ENCODE measurements at places on chromosomes 4 and X.

GRCh38 chr4:142356118-142356759 lies 489.9 kb downstream of the INPP4B start:
- DNase-seq: no peak

GRCh38 chrX:19887911-19888879 lies 795 bp upstream of the SH3KBP1 start:
- no peak for DNase-seq

DNA sequence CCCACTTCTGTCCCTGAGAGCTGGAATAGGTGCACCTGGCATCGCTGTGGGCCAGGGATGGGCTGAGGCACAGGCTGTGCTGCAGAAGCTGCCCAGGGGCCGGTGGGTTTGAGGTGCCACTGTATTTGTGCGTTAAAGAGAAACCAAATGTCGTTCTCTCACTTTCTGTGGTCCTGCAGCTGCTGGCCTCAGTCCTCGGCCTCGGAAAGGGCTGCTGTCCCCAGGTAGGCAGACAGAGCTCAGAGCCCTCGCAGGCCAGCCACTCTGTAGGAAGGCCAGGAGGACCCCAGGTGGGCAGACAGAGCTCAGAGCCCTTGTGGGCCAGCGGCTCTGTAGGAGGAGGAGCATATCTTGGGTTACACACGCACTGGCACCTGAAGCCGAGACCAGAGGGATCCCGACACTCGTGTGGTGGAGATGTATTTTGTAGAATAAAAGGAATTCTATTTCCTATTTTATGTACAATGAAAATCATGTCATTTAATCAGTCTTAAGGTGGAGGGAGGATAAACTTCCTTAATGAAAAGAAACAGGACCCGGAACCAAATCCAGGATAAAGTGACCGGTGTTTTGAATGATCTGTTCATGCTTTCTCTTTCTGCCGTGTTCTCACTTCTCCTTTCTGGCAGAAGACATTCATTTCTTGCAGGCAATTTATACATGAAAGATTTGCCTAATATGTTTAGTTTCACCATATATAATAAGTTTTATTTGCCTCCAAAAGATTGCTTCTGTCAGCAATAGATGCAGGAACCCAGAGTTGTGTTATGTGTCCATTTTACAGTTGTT lies 54.4 kb upstream of the HGFAC start:
- DNase-seq: no peak

DNA sequence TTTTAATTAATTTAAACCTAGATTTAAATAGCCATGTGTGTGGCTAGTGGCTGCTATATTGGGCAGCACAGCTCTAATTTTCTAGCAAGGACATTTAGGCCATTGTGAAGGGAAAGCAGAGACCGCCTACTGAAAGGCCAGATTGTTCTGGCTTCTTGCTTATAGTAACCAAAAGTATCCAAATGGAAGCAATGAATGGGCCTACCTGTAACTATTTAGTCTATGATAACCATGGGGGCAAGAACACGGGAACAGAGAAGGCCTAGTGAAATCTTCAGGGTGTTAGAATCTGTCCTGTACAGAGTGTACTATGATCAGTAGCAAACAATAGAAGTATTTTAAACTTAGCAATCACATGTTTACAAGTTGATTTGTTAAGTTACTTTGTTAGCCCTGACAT lies 16.5 kb upstream of the HPRT1 start:
- DNase-seq: no peak

GRCh38 chr4:3862640-3863420 lies 96.6 kb downstream of the ADRA2C start:
- DNase-seq: no peak

DNA sequence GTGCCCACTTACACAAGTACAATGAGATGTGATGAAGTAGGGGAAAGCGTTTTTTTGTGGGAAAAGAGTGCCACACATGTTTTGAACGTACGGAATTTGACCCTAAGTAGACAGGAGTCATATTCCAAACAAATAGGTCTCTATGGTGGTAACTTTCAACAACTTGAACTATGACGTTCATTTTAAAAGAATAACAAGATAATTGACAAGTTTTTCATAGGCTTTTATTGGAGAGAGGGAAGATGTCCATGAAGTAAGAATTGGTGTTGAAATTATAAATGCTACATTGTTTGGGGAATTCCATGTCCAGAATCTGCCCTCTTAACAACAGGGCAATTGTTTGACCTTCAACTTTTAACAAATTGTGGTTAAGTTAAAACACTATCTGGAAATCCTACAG lies 126.5 kb downstream of the GASK1B start:
- DNase-seq: no peak

DNA sequence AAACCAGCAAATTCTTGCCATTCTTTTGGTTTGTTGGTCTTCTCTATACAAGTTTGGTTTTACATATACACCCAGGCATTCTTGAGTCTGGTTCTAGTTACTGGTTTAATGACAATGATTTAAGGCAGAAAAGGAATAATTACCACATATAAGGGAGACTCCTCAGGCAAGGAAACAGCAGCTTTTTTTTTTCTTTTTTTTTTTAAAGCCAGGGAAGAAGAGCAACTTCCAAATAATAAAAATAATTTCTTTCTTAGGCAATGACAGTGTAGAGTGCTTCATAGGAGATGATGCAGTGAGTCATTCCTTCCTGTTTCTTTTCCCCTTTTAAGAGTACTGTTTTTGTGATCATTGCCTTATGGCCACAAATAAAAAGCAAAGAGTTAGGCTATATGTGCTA lies 289.7 kb downstream of the DKK2 start:
- DNase-seq: no peak

DNA sequence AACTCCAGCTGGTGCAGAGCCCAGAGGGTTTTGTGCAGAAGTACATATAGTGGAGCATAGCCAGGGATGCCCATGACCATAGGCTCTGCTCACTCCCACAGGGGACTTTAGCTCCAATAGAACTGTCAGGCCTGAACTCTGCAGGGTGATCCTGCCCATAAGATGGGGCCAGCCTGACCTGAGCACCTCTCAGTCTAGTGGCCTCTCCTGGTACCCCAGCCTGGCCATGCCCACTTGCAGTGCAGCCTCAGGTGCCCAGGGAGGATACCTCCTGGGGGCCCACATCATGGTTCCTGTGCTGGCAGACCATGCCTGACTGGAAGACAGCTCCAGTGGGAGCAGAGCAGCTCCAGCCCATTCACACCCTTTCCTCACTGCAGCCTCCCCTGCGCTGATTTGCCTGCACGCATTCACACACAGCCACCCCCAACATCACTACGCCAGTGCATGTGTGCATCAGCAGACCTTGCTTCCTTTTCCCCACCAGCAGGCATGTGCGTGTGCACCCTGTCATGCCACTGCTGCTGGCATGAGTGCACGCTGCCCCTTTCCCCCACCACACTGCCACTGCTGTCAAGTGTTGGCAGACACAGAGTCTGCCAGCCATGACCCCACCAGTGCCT lies 53.0 kb upstream of the MMAA start:
- no peak for DNase-seq

GRCh38 chrX:55451141-55451540 lies 786 bp upstream of the MAGEH1 start:
- no peak for DNase-seq

GRCh38 chrX:51837451-51837850 lies 56.0 kb upstream of the MAGED1 start:
- no peak for DNase-seq

- no peak for DNase-seq
Measured at GRCh38 chr4:41215155-41215554, 813 bp upstream of the APBB2 start.

DNA sequence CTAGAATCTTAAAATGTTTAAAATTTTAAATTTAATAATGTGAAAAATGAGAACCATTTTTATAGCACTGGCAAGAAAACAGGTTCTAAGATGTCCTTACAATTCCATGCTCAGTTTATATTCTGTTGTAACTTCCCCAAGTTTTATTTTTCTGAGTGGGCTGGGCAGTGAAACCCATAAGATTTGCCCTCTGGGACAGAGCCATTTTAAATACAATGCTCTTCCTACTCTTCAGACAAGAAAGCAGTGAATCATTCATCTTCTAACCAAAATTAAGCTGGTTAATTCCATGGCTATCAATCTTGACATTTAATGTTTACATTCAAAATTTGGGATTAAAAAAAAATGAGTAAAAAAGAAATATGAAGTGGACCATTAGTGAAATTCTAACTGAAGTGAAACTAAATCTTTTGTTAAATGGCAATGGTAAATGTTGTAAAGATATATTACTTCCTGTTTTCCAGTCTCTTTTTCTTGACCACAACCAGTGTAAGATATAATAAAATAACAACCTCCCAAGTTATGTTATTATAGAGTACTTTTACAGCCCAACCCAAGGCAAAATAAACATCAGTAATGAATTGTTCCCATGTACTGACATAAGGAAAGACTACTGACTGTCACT lies 37.2 kb upstream of the PTPN13 start:
- DNase-seq: no peak

DNA sequence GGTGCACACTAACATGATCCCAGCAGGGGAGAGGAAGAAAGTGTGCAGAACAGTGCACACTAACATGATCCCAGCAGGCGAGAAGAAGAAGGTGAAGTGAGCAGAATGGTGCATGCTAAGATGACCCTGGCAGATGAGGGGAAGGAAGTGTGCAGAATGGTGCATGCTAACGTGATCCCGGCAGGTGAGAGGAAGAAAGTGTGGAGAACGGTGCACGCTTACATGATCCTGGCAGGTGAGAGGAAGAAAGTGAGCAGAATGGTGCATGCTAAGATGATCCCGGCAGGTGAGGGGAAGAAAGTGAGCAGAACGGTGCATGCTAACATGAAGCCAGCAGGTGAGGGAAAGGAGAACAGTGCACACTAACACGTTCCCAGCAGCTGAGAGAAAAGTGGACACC lies 83.7 kb downstream of the ACOX3 start:
- no peak for DNase-seq

DNA sequence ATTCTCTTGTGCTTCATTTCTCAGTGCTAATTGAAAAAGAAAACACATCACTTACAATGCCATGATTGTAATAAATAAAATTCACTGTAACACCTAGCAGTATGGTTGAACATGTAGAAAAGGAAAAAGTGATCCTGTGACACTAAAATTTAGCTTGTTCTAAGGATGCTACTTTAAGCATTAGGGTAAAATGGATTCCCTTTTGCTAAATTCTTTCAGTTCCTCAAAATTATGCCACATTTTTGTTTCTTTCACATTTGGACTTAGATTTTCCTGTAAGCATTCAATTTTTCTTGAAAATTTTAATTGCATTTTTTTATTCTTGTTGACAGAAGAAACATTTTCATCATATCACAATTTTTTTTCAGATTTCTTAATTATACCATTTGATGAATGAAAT lies 19.4 kb downstream of the TET2 start:
- no peak for DNase-seq

- DNase-seq: no peak
Measured at GRCh38 chr4:124083711-124084110, 628.8 kb downstream of the ANKRD50 start.

DNA sequence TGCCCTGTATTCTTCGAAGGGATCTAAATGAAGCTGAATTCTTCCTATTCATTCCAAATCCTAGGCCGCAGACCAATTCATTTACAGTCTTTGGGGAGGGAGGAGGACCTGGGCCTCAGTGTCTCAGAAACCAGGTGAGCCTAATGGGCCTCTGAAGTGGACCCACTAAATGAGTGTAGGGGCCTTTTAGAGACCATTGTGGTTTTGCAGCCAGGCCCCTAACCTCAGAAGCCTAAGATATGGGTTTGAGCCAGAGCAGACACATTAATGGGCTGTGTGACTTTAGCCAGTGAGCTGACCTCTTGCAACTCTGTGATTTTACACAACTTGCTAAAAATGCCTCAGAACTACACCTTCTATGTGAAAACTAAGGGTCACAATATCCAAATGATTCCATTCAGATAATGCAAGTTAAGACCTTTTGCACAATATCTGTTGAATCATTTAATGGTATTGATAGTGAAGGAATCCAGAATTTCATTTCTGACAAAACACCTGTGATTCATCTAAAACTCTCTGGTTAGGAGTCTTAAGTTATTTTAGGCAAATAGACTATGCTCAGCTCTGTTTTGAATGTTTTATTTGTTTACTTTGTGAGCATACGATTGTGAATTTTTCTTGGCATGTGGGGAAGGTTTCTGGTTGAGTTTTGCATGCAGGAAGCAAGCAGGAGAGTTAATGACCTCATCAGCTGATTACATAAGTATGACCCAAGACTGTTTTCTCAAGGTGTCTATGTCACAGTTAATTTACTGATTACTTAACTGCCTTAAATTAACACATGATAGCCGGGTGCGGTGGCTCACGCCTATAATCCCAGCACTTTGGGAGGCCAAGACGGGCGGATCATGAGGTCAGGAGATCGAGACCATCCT lies 75.0 kb downstream of the EVC start:
- DNase-seq: no peak

- peak; percentile 63 for DNase-seq
Measured at GRCh38 chr4:56908206-56909085, 746 bp downstream of the REST start.

DNA sequence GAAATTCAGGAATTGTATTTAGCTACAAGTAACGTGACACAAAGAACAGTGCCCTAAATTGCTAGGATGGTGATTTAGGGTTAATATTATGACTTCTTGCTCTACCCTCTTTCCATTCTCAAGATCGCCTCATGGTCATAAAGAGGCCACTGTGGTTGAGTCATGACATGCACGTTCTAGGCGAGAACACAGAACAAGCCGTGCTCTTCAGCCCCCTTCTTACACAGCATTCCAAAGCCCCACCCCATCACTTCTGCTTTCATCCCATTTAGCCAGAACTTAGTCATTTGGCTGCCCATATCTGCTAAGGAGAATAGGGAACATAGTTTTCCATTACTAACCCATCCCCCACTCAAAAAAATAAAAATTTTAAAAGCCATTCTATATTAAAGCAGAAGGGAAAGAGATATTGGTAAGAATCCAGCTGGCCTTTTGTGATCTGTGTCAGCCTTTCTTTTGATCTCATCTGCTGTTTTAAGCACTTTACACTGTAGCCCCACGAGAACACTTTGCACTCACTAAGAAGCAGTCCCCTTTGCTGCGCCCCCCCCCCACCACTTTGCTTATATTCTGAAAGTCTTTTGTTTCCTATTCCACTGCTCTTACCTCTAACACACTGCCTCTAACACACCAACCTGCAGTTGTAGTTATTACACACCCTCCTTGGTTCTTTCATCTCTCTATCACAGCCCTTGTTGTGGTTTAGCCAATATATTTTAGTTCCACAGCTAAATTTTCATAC lies 28.4 kb downstream of the NPNT start:
- no peak for DNase-seq

DNA sequence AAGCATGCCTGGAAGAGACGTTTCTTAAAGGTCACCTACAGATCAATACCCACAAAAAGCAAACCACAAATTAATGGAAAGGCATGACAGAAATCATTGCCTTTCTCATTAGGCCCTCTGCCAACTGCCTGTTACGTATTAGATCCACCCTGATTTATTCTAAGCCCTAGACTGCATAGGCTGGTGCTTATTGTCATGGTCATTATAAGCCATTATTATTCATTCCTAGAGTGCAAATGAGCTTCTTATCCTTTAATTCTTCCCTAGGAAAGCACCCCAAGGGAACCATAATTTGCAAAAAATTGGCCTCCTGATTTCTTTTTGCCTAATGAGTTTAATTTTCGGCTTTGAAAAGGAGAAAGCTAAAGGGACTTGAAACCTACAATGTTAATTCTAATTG lies 184.2 kb upstream of the GPRIN3 start:
- no peak for DNase-seq
